ENCODE measurements at places on chromosomes 2 and 18. TPM values are rescaled to one million over a fixed set of nuclear protein-coding genes. Genes with fewer than 3 reads are reported as not detected.

REG3A gene
- not detected for total RNA-seq

PER2 gene
- total RNA-seq: 4.3 TPM

PRSS56 gene
- not detected for total RNA-seq

HOXD12 gene
- not detected for total RNA-seq

ERBB4 gene
- total RNA-seq: not detected

SULT1C4 gene
- total RNA-seq: not detected

ASXL3 gene
- total RNA-seq: not detected

AKAIN1 gene
- not detected for total RNA-seq

CPO gene
- total RNA-seq: not detected

SNTG2 gene
- not detected for total RNA-seq

LCT gene
- total RNA-seq: not detected

WDR7 gene
- 14.9 TPM for total RNA-seq

DNA sequence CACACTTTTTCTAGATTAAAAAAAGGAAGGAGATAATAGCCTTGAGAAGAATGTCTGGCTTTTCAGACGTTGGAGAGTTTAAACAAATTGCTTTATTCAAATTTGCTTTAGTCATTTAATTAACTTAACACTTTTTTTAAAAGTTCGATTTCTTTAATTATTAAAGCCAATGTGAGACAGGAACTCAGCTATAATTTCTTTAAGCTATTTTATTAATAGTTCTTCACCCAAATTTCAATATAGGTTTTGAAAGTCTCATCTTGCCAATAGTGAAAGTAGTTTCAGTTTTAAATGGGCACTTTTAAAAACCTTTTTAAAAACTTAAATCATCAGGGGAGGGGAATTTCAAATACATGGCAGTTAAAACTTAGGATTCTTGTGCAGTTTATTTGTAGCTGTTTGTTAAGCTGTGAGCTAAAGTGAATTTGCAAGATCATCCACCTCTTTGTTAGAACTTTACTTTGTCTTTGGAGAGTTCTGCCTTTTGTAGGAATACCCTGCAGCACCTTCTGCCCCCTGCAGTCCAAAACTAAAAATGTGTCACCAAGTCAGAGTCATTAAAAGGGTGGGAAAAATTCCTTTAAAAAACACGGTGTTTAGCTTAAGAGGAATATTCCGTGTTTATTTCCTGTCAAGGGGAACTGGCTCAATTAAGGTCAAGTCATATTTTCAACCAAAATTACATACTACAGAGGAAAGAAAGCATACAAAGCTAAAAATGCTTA, 4.6 kb downstream of the TGIF1 start:
- DNase-seq: peak; percentile 61

GRCh38 chr2:10390369-10390801, 57.7 kb downstream of the ODC1 start:
- peak; percentile 57 for DNase-seq

- DNase-seq: peak; percentile 16
Observed at GRCh38 chr2:193841384-193842150, 1646.8 kb upstream of the TMEFF2 start.

GRCh38 chr2:149884871-149885270, 297.3 kb upstream of the MMADHC start:
- DNase-seq: no peak

DNA sequence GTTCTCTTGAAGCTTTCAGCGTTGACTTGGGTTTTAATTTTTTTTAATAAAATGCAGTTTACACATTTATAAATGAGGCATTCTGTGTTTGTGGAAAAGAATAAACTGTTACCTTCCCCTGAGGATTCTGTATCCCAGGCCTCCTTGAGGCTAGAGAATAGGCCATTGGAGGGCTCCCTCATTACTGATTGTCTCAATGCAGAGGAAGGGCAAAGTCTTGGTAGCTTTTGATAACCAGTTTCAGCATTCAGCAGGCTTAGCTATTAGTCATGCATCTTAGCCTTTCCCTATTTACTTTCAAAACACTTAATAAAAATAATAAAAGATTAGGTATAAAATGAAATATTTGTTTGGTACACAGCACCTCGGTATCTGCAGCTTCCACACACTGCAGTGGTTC, 58.1 kb upstream of the OTX1 start:
- DNase-seq: no peak

GRCh38 chr2:114728372-114728771, 285.9 kb downstream of the DPP10 start:
- no peak for DNase-seq

DNA sequence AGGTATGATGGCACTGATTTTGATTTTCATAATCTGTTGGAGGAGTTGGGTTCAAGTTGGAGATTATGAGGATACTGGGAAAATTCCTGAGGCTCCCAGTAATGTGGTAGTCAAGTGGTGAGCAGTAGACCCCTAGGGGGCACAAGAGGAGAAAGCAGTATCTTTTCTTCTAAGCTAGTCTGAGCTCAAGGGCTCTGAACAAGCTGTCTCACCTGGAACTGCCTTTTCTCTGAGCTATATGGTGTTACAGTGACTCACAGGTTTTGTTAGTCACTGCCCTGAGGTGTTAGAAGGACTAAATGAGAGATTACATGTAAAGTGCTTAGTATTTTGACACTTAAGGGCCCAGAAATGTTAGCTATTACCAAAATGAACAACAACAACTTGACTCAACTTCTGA, 42.2 kb downstream of the CD302 start:
- DNase-seq: peak; percentile 58

DNA sequence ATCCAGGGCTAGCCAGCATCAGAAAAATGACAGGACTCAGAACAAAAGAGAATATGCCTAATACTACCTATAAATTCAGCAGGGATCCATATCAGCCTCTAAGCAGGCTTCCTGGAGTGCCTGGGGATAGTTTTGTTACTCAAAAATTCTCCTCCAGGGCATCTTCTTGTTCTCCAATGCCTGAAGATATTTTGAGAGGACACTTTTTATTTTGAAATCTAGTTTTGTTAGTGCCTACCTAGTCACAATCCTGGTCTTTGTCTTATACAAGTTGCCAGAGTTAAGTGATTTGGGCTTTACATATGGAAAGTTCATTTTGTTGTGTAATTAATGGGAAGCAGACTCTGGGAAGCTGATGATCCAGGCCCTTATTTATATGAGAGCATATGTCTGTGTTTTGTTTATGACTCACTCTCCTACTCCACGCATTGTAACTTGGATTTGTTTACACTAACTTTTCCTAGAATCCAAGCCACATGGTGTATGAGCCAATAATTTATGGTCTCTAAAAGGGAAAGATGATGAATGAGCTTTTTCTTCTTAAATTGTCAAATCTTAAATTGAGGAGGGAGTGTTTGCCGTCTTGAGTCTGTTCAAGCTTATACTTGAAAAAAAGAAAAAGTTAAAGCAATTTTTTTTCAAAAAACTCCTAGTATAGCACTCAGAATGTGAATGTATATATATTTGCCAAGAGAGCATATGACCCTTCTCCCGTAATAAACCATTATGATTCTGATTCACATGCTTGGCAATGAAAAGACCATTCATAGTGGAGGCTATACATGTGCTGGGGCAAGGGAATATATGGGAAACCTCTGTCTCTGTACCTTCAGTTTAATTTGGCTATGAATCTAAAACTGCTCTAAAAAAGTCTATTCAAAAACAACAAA, 370.3 kb downstream of the SETBP1 start:
- DNase-seq: peak; percentile 79

GRCh38 chr18:7117390-7118355, at the start of gene LAMA1:
TSS of gene LAMA1 (minus strand) at chr18:7117797. CDS start at chr18:7117720, 77 bp downstream.
- DNase-seq: no peak

- no peak for DNase-seq
Observed at GRCh38 chr2:29394311-29394980, 279.2 kb downstream of the CLIP4 start.

- no peak for DNase-seq
Observed at GRCh38 chr2:22817197-22817596, 567.8 kb upstream of the KLHL29 start.

DNA sequence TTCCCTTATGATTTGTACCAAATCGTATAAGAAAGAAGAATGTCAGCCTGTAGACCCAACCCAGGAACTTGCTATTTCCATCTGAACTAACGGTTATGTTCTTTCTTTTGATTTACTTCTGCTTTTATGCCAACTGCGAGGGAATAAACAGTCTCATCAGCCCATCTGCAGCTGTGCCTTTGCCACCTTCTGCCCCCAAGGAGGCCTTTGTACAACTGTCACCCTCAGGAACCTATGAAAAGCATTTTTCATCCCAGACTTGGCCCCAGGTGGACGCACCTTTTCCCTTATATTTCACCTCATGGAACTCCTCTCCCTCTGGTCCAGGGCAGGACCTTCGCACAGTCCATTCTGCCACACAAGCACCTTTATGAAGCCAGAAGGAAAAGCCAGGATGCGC, 109.8 kb downstream of the AOX1 start:
- no peak for DNase-seq

GRCh38 chr2:63669596-63669995, 80.8 kb downstream of the MDH1 start:
- DNase-seq: no peak

- no peak for DNase-seq
Observed at GRCh38 chr2:210713122-210713521, 156.7 kb downstream of the CPS1 start.

DNA sequence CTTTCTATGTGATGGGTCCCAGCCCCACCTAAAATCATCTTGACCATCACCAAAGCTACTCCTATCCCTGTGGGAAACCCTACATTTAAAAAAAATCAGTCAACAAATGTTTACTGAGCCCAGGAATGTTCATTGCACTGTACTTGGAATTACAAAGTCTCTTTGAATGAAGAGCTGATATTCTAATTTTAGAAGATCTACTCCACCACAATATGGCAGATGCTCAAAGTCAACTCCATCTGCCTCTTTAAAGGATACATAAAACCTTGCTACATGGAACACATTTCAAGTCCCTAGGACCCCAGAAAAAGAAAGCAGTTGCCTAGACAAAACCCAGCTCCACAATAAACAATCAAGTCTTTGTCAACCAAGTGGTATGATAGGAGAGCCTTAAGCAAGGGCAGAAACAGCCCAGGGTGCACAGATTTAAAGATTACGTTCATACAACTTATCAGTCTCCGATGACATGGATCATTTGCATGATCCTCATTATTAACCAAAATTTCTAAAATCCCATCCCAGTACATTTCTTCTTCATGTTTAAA, 234.3 kb upstream of the ACVR2A start:
- no peak for DNase-seq

DNA sequence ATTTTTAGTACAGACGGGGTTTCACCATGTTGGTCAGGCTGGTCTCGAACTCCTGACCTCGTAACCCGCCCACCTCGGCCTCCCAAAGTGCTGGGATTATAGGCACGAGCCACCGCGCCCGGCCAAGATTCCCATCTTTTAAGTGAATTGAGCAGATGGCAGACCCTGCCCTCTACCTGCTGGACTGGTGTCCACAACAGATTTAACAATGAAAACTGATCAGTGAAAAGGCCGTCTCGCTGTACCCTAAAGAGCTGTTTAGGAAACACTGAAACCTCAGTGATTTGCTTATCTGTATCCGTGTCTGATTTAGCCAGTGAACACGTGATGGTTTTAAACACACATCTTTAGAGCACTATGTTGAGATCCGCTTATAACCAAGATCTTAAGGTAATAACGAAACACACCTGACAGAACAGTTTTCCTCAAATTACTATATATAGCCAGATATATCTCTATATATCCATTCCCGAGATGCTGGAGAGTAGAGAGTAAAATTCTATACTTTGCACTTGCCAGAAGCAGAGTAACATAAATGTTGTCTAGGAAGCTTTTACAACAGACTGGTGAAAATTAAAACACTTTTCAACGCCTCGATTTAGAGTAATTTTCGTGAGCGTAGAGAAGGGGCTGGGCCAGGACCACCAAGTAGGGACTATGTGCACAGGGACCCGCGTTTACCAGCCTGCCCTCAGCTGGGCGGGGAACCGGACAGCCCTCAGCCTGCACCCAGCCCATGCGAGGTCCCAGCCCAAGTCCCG, 594 bp downstream of the FAM161A start:
- no peak for DNase-seq

DNA sequence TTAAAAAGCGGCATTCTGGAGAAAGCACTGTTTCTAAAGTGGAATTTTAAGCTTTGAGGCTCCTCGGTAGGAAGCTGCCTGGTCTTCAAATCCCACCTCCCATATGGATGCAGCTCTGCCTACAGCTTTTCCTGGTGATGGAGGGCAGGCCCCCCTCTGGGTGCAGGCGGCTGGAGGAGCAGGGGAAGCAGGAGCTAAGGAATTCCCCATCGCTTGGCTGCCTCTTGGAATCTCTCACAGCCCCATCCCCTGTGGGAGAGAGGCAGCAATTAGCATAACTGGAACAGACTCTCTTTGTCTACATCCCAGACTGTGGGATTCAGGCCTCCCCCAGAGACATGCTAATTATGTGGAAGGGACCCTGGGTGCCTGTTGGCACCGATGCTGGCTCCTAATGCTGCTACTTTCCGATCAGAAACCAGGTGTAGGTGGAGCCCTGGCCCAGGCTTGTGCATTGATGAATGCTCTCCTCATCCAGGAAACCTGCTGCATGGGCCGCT, 51.3 kb downstream of the LIPG start:
- DNase-seq: no peak
